Activated CD8-positive, alpha-beta T cell treated with anti-CD3 and anti-CD28 coated beads for 36 hours (primary cell): ENCODE measurements at places on chromosomes 2 and 18. TPM values are rescaled to one million over a fixed set of nuclear protein-coding genes. Genes with fewer than 3 reads are reported as not detected.

- DNase-seq = no peak
Measured at GRCh38 chr2:138727956-138728355, 52.2 kb downstream of the NXPH2 start.

DNA sequence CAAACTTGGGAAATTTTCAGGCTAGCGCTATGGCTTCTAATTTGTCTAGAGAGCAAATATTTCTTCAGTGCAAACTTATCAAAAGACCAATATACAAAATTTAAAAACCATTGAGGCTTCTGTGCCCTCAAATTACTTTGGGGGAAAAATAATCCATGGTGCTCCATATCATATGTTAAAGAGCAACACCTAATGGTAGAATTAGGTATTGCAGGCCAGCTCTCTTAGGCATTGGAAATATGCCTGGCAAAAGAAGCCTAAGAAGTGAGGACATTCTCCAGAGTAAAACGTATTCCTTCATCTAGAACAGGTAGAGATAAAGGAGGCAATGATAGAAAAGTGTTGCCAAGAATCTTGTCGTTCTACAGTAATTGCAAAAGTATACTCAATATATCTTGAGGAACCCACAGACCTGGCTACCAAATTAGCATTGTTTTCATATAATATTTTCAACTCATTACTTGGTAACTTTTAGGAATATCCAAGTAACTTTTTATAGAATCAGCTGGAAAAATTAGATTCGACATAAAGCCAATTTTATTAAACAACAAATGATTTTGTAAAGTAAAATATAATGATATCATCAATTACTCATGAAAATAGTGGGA is 401.1 kb downstream of the BCL11A start:
- no peak for DNase-seq

DNA sequence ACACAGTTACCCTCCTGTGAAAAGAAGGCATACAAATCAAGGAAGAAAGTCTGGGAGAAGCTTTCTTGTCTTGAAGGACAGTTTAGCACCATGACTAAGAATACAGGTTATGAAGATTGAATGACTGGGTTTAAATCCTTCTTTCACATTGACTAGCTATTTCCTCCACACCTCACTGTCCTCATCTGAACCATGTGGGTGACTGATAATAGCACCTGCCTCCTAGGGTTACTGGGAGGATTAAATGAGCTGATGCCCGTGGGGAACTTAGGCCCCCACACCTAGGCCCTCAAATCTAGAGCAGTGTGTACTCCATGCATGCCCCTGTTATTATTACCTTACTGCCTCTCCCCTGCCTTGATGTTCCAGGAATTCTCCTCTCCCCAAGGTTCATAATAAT is 202.9 kb downstream of the FBXO15 start:
- no peak for DNase-seq

The SCTR gene
- total RNA-seq = not detected

DNA sequence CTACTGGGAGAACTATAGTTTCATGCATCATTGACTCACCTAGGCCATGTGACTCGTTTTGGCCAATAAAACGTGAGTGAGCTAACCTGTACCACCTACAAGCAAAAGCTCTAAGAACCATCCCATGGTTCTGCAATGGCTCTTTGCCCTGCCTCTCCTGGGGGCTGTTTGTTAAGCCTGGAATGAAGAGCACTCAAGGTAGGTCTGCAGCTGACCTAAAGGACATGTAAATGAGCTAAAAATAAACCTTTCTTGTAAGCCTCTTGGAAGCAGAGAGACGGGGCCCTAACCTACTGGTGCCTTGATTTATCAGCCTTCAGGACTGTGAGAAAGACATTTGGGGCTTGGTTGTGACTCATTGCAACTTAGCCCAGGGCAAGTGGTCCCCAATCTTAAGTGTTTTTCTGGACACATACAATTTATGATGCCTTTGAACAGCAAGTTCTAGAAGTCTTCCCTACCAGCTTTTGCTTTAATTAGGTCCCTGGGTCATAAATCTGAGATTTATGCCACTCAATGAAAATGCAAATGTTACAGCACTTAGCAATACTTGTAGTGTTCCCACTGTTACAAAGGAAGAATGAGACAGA is 107.4 kb downstream of the OSBPL6 start:
- DNase-seq = peak; percentile 6

DNA sequence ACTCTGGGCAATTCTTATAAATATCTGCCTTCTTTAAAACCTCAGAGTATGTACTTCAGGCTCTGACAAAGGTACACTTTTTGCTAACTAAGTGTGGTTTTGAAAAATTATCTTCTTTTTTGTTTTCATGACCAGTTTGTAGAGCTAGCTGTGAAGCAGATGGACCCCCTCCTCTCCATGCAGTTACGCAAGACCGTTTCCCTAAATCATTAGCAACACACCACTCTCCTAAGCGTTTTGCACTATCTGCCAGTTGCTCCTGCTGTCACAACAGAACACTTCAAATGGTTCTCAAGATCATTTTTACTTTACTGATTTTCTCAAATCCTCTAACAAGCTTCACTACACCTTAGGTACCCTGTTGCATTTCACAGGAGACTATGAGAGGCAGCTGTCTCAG is 53.3 kb downstream of the GULP1 start:
- DNase-seq = no peak
